ENCODE measurements at places on chromosomes 12 and 14. TPM values are rescaled to one million over a fixed set of nuclear protein-coding genes. Genes with fewer than 3 reads are reported as not detected.

The SELPLG gene
- 2.9 TPM for total RNA-seq

The IL26 gene
- not detected for total RNA-seq

The LRFN5 gene
- total RNA-seq, result not detected

The SERPINA3 gene
- total RNA-seq, result 1.7 TPM

The CLEC1B gene
- total RNA-seq, result not detected

The KRT6C gene
- total RNA-seq, result not detected

DNA sequence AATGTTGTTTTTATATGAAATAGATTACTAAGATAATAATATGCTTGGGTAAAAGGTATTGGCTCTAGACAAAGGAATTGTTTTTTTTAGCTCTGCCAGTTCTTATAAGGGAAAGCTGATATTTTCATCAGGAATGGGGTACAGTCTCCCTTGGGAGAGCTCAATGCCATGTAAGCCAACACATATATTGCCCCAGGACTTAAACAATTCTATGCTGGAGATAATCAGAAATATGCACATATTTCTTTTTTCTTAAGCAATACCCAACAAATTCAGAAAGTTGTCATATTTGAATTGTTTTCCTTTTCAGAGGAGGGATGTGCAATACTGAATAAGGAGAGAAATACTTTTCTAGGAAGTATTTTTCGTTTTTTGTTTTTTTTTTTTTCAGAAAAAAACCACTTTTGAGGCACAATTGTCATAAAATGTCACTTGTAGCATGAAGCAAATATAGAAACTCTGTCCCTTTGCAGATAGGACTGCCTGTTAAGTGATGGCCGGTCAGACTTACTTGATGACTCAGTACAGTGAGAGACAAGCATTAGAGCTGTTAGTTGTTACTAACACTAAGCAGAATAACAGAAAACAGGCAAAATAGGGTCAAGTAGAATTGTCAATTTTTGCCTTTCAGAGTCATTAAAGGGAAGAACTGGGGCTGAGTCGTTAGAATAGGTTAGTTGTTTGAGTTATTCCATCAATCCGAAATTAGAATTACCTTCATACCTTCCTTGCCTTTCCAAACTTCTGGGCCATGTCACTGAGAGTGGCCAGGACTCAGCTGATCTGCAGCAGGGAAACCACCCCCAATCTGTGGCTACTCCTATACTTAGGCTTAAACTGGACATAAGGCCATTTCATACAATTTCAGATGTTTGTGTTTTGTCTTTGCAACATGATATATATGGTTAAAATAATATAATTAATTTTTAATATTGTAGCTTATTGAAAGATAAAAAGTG, 168.1 kb downstream of the SLC38A4 start:
- DNase-seq, result peak; percentile 53

DNA sequence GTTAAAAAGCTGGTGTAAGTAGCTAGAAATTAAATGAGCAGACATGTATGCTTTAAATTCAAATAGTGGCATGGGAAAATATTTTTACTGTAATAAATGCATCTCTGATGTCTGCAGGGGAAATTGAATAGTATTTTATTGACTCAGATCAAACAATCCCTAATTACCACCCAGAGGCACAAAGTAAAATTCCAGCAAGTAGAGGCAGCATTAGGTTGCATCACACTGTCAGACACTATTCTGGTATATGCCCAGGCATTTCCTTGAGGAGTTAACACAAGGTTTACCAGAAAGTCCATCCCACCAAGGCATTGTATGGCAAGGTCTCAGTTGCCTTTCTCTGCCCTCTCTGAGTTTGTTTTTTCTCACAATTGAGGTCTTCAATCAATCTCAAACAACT, 201.6 kb upstream of the KITLG start:
- DNase-seq, result no peak

GRCh38 chr14:57293866-57294837, 25.4 kb downstream of the AP5M1 start:
- DNase-seq, result peak; percentile 6

DNA sequence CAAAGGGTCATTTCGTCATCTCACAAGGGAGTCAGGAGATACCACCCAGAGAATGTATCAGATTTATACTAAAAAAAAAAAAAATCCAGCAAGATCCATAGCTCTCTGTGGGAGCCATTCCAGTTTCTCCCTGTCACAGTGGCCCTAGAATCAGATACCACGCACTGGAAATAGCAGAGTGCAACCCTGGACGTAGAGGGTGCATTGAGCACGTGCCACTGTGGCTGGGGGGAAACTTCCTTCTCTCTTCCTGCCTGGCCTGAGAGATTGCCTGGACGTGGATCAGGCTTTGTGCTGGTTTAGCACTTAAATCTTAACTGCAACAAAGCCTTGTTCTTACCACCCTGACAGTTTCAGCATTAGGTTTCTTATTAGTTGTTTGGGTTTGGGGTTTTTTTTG, 124.3 kb downstream of the FBXL14 start:
- no peak for DNase-seq

GRCh38 chr12:81615026-81615588, 144.0 kb downstream of the PPFIA2 start:
- peak; percentile 21 for DNase-seq

GRCh38 chr12:51887476-51888315, at the start of gene ANKRD33:
TSS of gene ANKRD33 (plus strand) at chr12:51888103. CDS start at chr12:51888187, 84 bp downstream.
- DNase-seq, result no peak

DNA sequence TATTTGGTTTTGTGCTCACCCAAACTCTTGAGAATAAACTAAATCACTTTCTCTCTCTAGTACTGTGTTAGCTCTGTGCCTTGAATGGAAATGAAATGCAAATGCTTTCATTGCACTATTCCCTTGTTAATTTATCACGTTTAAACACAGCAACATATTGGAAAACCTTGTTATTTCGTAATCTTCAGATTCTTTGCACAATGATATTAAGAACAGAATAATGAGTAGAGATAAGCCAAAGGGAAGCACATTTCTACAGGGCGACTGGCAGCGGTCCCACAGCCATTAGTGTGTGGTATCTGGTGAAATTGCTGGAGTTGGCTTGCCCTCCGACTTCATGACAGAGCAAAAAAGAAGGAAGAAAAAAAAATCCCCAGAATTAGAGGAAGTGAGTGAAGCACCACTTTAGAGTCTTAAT, 166.1 kb upstream of the E2F7 start:
- no peak for DNase-seq

DNA sequence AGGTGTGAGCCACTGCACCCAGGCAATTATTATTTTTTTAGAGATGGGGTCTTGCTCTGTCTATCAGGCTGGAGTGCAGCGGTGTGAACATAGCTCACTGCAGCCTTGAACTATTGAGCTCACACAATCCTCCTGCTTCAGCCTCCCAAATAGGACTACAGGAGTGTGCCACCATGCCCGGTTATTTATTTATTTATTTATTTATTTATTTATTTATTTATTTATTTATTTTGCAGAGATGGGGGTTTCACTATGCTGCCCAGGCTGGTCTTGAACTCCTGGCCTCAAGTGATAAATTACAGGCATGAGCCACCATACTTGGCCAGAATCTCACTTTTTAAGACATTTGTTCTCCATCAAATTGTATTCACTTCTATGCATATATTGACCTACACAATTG, 51.8 kb downstream of the SAV1 start:
- DNase-seq, result no peak

- no peak for DNase-seq
These were observed 54.3 kb downstream of the DENND5B start for GRCh38 chr12:31536672-31537071.

DNA sequence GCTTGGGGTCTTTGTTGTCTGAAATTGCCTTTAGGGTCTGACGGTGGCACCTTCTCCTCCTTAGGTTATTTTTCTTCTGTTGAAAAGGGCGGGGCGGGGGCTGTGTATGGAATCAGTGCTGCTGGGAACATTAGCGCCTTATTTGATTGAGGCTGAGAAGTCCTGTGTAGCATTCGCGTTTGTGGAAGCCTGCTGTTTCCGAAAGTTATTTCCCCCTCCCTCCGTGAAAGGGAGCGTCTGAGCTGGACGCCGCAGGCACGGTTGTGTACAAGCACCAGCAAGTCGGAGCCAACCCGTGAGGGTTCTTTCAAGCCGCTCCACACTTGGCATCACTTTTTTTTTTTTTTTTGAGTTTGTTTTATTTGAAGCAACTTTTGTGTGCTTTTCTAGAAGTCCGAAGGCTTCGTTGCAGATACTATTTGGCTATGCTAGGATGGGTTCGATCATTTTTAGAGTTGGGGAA, 1.1 kb downstream of the SYNE2 start:
- peak; percentile 49 for DNase-seq

DNA sequence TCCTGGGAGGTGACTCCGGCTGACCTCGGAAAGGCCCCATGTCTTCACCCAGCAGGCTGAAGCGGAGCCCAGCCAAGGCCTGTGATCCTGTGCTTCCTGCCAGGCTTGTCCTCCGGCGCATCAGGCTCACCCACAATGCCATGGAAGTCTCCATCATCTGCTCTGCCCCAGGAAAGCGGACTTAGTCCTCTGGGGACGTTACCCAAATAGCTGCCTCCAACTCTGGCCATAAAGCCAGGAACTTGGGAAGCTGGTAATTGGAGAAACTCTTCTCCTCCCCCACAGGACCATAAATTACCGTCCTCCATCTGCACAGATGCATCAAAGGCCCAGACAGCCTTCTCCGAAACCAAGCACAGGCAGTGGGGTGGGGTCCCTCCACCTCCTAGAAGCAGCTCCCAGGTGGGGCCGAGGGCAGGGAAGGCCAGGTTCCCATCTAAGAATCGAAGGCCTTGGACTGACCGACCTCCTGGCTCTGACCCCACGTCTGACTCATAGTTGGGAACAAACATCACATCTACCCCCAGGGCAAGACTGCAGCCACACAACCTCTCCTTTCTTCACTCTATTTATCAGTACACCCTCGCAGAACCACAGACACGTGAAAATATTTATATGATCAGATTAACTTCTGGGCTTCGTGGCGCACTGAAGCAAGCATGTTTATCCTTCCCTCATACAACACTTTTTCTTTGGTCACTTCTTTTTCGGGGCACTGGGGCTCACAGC, 56.4 kb downstream of the PITPNM2 start:
- DNase-seq, result peak; percentile 36

GRCh38 chr14:104509673-104510072, 69.9 kb upstream of the C14orf180 start:
- no peak for DNase-seq

- DNase-seq, result no peak
These were observed 1.5 kb downstream of the ZNF605 start for GRCh38 chr12:132954471-132955048.

GRCh38 chr12:1078002-1078401, 87.0 kb downstream of the ERC1 start:
- no peak for DNase-seq

Measured in myocyte (in vitro differentiated cells).